ENCODE measurements at places on chromosomes 7 and 10.
A peak's percentile ranks its signal among the peaks of the same experiment; 100 is the strongest.

DNA sequence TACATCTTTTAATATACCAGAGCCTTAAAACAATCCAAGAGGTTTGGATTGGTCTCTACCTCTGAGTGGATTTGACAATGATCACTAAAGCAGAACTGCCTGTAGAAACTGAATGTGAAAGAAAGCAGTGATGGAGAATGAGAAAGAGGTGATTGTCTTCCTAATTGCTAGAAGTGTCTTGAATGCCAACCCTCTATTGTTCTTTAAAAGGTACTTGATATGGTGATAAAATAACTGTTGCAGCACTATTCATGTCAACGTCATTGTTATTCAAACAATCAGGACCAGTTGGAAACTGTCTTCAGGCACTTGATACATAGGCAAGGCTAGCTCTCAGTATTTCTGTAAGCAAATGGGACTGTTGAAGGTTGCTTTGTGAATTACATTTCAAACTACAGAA lies 47.9 kb upstream of the ITPRID1 start:
- DNase-seq = no peak

DNA sequence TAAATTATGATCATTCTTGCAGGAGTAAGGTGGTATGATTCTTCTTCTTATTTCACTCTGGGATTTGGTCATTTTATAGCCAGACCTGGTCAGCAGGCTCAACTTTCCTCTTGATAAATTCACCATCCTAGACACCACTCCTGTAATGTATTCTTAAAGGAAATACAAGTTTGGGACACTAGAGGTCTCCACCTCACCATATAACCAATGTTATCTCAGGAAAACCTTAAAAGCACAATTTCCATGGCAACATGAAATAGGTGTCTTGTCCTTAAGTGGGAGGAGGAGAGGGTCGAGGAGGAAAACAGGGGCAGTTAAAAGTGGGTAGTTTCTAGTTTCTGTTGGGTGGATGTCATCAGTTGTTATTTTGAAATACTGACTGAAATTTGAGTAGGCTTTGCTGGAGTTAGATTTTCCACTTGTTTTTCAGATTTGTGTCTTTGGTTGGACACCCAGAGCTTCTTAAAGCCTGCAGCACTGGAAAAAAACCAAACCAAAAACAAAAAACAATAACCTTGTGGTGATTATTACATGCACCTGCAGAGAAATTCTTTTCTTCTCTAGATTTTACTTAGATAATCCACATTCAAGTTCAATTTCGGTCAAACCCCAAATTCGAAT lies 163.1 kb downstream of the PRKCQ start:
- peak; percentile 81 for DNase-seq

- DNase-seq = no peak
Measured at GRCh38 chr10:70673929-70674559, 1.7 kb downstream of the ADAMTS14 start.

GRCh38 chr7:92231-92674 lies 100.1 kb upstream of the FAM20C start:
- DNase-seq = no peak

DNA sequence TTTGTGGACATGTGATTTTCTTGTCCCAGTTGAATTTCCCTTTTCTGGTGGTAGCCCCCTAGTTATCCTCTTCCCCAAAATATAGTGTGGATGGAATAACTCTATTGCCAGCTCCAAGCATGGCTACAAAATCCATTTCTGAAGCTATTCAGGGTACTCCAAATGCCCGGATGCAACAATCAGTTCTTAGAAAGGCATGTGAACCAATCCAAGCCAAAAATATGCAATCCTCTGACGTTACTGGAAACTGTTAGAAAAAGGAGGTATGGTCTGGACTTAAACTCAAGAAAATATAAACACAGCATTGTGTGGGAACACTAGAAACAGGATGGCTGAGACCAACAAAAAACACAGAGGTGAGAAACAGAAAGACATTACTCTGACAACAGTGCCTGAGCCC lies 347.0 kb downstream of the GPAM start:
- no peak for DNase-seq

GRCh38 chr10:119238577-119238976 lies 31.2 kb downstream of the GRK5 start:
- no peak for DNase-seq

GRCh38 chr7:158410720-158411119 lies 176.9 kb downstream of the PTPRN2 start:
- no peak for DNase-seq

DNA sequence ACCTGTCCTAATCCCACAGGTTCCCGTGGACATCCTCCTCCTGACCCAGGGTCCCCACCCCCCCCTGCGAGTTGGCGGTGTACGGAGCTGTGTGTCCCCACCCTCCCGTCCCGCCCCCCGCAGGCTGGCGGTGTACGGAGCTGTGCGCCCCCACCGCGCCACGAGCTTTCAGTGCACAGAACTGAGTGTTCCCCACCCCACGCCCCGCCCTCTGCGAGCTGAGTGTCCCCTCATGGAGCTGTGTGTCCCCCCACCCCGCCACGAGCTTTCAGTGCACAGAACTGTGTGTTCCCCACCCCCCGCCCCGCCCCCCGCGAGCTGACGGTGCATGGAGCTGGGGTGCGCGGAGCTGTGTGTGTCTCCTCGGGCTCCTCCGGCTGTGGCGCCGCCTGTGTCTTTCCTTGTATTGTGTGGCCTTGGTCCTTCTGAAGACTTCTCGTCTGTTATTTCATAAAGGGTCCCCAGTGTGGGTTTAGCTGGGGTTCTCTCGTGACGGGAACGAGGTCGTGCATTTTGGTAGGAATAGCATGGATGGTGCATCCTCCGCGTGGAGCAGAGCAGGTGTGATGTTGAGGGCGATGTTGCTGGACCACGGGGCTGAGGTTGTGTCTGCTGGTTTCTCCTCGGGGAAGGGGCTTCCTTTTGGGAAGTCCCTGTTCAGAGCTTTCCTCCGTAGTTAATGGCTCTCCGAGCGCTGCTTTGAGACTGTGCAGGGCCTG lies 18.0 kb upstream of the JAKMIP3 start:
- DNase-seq = no peak

DNA sequence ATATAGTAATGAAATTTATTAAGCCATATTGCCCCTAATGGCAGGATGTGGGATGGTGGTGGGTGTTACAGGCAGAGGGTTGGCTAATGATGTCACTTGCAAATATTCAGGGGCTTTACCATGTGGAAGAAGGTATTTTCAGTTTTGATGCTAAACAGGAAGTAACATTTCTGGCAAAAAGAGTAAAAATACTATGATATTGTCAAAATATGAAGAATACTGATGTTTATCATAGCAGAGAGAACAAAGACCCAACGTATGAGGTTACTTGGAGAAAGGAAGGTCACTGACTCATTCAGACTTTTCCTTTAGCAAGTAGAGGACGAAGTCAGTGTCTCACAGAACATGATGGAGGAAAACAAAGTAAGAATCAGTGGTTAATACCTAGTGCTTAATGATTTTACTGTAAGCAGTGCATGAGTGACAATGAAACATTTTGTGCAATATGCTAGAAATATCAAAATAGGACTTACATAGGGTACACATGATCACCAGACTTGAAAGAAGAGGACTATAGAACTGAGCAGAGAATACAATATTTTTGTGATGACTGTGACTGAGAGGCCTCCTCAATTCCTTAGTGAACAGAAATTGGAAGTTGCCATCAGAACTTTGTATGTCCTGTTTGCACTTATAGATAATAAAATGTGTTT lies 89.7 kb upstream of the STEAP4 start:
- DNase-seq = no peak

DNA sequence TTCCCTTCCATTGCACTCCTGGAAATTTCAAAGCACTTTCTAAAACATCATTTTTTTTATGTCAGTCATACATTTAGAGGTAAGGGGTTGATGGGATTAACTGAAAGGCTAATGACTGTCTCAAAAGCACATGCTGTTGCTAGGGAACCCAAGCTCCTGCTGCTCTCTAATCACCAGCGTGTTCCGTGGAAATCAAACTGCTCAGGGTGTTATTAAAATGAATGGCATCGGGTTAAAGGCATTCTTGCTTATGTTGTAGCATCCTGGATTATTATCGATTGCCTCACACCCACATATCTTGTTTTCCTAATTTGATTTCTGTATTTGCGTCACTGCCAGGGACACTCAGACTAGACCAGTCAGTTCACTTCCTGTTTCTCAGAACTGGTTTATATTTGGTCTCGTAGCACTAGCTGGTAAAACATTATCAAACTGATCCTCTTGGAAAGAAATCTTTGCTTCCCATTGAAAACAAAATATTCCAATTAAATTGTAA lies 216.5 kb upstream of the MKLN1 start:
- DNase-seq = peak; percentile 49

DNA sequence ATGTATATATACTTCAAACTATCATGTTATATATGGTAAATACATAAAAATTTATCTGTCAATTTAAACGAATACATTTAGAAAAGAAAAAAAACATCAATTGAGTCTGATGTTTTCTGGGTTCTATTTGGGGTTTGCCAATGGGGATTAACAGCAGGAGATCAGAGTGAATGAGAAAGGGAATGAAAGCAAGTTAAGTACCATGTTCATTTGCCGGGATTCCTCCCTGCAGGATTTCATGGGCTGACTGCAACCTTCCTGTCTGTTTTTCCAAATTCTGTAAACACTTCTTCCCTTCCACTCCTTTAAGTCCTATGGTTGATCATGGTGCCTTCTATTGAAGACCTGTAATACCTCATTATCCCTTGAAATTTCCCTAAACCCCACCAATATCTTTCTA lies 33.9 kb upstream of the SEMA3A start:
- no peak for DNase-seq

- DNase-seq = no peak
Measured at GRCh38 chr10:123754123-123754522, 88.0 kb downstream of the GPR26 start.

DNA sequence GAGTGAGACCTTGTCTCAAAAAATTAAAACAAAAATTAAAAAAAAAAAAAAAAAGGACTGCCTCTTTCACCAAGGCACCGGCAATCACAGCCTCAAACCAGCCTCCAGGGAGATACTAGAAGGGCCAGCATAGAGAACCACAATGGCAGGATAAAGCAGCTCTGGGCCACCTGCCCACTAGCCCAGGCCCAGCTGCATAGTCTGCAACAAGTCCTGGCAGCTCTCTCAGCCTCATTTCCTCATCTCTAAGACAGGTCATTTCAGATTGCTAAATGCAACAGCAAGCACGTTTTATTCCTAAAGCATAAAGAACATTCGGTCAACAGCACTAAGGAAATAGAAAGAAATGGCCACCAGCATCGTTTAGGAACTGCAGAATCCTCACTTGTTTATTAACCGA lies 28.8 kb downstream of the XPNPEP1 start:
- DNase-seq = no peak

DNA sequence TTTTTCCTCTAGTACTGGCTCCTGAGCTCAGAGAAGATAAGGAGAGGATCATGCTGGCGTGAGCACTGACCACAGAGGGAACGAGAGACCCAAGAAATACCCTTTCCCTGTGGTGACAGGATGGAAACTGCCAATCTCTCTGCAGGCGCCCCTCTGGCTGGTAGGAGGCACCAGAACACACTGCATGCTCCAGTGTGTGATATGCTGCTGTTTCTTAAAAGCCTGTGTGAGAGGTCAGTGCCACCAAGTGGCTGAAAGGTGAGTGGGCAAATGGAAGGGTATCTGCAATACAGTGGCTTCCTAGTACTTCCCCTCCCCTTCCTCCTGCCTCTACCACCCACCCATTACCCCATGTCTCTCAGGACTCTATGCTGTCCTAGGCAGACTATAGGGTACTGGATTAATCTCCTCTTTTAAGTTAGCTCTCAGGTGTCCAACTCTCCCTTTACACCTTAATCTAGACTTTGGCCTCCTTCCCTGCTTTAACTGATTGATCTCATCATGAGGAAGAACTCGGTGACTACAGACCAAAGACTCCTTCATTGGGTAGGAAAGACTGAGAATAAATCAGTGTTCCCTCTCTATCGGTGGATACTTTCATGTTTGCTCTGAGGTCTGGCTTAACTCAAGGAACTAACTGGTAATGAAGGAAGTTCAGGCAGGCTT lies 283.6 kb downstream of the ADRA2A start:
- peak; percentile 54 for DNase-seq

DNA sequence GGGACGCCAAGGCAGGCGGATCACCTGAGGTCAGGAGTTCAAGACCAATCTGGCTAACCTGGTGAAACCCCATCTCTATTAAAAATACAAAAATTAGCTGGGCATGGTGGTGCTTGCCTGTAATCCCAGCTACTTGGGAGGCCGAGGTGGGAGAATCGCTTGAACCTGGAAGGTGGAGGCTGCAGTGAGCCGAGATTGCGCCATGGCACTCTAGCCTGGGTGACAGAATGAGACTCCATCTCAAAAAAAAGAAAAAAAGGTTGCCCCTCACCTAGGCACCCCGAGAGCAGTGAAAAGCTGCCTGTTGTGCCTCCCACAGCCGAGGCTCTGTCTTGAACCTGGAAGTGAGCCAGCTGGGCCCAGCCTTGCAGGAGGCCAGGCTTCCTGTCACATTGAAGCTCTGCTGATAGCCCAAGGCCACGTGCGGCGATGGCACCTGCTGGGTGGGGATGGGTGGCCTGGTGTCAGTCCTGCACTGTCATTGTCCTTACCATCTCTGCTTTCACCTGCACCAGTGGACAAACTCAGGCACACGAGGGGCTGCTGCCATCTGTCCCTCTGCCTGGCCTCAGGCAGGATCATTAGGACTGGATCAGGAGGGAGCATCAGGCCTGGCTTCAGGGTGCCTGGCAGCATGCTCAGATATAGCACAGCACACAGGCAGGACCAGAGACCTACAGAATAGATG lies 37.8 kb downstream of the DNAJB12 start:
- peak; percentile 69 for DNase-seq

DNA sequence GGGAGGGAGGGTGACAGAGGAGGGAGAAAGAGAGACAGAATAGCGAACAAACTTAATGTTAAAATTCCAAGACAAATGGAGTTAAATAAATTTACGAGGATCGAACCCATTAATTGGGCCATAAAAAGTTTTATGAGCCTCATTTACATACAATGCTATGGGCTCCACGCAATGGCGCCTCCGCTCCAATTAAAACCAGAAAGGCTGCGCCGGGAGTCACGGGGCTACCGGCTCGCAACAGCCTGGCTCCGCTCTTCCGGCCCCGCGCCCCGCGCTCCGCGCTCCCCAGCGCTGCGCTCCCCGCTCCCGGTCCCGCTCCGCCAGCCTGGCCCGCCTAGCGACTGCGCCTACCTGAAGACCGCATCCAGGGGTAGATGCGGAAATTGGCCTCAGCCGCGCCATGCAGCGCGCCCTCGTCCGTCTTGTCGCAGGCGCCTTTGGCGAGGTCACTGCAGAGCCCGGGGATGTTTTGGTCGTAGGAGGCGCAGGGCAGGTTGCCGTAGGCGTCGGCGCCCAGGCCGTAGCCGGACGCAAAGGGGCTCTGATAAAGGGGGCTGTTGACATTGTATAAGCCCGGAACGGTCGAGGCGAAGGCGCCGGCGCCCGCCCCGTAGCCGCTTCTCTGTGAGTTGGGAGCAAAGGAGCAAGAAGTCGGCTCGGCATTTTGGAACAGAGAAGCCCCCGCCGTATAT lies 513 bp downstream of the HOXA7 start:
- no peak for DNase-seq

GRCh38 chr10:112821663-112822062 lies 128.4 kb upstream of the TCF7L2 start:
- no peak for DNase-seq

- DNase-seq = peak; percentile 40
Measured at GRCh38 chr7:158733775-158734494, 29.3 kb upstream of the NCAPG2 start.

All from Kasumi-1 (cell line).